ENCODE measurements at places on chromosomes 3 and 15. TPM values are rescaled to one million over a fixed set of nuclear protein-coding genes. Genes with fewer than 3 reads are reported as not detected.

DNA sequence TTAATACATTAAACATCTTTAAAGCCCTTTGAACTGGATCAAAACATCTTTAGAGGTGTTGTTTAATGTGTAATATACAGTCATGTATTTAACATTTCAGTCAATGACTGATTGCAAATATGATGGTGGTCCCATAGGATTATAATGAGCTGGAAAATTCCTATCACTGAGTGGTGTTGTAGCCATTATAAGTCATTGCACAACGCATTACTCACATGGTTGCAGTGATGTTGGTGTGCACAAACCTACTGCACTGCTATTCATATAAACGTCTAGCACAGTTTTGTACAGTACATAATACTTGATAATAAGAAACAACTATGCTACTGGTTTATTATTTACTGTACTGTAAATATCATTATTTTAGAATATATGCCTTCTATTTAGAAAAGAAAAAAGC, 75.6 kb downstream of the DTWD1 start:
- DNase-seq: no peak
- no peak overlapping the region for H3K4me3 ChIP-seq
- H3K27me3 ChIP-seq: no peaks in the 10 kb centered on the region
- H3K4me1 ChIP-seq: no peaks in the 10 kb centered on the region

DNA sequence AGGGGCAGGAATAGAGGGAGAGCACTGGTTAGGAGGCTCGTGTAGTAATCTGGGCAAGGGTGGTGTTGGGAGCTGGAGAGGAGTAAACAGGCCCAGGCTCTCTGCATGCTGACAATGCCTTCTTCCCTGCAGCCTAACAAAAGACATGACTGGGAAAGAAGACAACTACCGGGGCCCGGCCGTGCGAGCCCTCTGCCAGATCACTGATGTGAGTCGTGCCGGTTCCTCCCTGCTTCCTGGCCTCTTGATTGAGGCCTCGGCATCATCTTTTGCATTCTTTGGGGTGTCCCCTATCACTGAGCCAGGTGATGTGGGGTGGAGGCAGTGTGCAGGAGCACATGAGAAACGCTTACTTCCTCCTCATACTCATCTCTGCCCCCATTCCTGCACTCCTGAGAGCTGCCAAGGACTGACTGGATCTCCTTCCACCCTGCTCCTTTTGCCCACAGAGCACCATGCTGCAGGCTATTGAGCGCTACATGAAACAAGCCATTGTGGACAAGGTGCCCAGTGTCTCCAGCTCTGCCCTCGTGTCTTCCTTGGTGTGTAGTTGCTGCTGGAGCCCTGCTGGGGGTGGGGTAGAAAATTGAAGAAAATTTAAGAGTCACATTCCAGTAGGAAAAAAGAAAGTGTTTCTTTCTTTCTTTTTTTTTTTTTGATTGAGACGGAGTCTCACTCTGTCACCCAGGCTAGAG, 5.3 kb downstream of the COPG1 start:
- H3K4me3 ChIP-seq: no peak overlapping the region
- peaks cover 74% of the 10 kb centered on the region for H3K36me3 ChIP-seq
- H3K27me3 ChIP-seq: no peaks in the 10 kb centered on the region

DNA sequence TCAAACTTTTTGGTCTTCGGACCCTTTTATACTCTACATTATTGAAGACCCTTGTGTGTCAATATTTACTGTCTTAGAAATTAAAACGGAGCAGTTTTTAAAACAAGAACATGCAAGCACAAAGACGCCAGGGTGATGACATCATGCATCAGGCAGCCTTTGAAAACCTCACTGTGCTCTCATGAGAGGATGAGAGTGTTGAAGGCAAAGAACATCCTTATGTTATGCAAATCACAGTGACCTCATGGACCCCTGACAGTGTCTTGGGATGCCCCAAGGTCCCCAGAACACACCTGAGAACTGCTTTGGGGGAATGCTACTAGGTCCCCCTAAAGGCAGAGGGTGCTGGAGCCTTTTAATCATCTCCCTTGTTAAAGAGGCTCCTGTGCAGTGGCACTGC, 51.6 kb downstream of the CHDH start:
- no peak for DNase-seq
- H3K27me3 ChIP-seq: no peaks in the 10 kb centered on the region
- H3K27ac ChIP-seq: no peak overlapping the region
- H3K36me3 ChIP-seq: no peaks in the 10 kb centered on the region
- H3K4me3 ChIP-seq: no peak overlapping the region
- no peaks in the 10 kb centered on the region for H3K4me1 ChIP-seq

- H3K27ac ChIP-seq: no peak overlapping the region
- no peaks in the 10 kb centered on the region for H3K27me3 ChIP-seq
- no peaks in the 10 kb centered on the region for H3K4me1 ChIP-seq
- H3K4me3 ChIP-seq: no peak overlapping the region
- DNase-seq: no peak
These were observed 40.8 kb downstream of the TMEM45A start for GRCh38 chr3:100533176-100533575.

DNA sequence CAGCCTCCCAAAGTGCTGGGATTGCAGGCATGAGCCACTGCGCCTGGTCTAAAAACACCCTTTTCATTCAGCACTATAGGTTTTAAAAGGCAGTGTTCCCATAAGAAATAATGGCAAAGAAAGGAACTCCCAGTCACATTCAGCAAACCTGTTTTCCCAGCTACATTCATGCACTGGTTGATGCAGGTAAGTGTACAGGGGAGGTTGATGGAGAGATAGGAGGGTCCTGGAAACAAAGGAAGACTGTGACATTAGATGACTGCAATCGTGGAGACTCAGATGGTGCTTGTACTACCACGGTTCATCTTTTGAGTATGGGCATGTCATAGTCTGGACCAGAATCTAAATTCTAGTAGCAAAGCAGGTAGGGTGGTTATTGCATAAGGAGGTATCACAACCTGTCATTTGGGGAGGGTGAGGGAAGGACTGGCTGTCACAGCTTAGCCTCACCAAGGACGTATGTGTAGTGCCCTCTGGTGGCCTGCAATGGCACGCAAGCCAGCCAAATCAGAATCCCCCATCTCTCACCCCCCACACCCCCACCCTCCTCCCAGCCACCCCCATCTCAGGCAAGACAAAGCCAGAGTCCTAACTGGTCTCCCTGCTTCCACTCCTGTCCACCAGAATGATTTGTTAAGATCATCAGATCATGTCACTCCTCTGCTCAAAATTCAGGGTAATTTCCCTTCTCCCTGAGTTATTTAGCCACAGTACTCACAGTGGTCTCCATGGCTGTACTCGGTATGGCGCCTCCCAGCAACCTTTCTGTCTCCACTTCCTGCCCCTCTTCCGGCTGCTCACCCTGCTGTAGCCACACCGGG, 28.8 kb upstream of the UBL7 start:
- H3K4me1 ChIP-seq: no peaks in the 10 kb centered on the region
- H3K4me3 ChIP-seq: no peak overlapping the region
- DNase-seq: no peak

DNA sequence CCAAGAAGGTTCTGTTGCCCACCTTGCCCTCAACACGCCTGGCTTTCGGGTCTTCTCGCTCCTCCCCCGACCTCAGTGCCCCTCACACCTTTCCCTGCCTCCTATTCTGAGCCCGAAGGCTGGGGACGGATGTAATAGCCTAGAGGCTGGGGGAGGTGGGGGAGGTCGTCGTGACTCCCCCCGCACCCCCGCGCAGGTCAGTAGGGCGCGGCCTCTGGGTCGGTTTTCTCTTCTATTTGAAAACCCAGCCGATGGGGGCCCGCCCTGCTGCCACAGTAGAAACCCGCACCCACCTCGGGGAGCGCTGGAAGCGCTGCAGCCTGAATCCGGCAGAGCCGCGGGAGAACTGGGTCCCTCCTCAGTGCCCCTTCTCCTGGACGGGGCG, 1.0 kb upstream of the RBPMS2 start:
- peaks cover 9% of the 10 kb centered on the region for H3K27me3 ChIP-seq
- H3K4me3 ChIP-seq: peak overlapping the region; percentile 40
- H3K36me3 ChIP-seq: no peaks in the 10 kb centered on the region
- no peak for DNase-seq

The CCRL2 gene
- 2.7 TPM for total RNA-seq

GRCh38 chr3:48503401-48504050, 448 bp downstream of the SHISA5 start:
- DNase-seq: peak; percentile 43
- no peaks in the 10 kb centered on the region for H3K36me3 ChIP-seq
- H3K4me3 ChIP-seq: peak overlapping the region; percentile 71
- H3K4me1 ChIP-seq: no peaks in the 10 kb centered on the region
- H3K27ac ChIP-seq: peak overlapping the region; percentile 95

The ITGA11 gene
- 7.0 TPM for total RNA-seq

GRCh38 chr3:31918179-31919150, 62.6 kb downstream of the OSBPL10 start:
- H3K36me3 ChIP-seq: no peaks in the 10 kb centered on the region

- no peak overlapping the region for H3K4me3 ChIP-seq
- H3K4me1 ChIP-seq: no peaks in the 10 kb centered on the region
- no peak overlapping the region for H3K27ac ChIP-seq
- no peaks in the 10 kb centered on the region for H3K36me3 ChIP-seq
- no peaks in the 10 kb centered on the region for H3K27me3 ChIP-seq
These were observed 42.9 kb upstream of the AKAP13 start for GRCh38 chr15:85337425-85338074.
